ENCODE measurements at places on chromosomes 7 and 10. TPM values are rescaled to one million over a fixed set of nuclear protein-coding genes. Genes with fewer than 3 reads are reported as not detected.

The FGFR2 gene
- total RNA-seq, result 1.6 TPM

The PLPP4 gene
- not detected for total RNA-seq

The CYP26C1 gene
- 0.13 TPM for total RNA-seq

The PTF1A gene
- not detected for total RNA-seq

The MACROH2A2 gene
- 326 TPM for total RNA-seq

The GDF2 gene
- not detected for total RNA-seq

The UFSP1 gene
- 5.0 TPM for total RNA-seq

The LEP gene
- total RNA-seq, result not detected

All from A673 (cell line).